ENCODE measurements at places on chromosomes 5 and 9.

- no peak for DNase-seq
Observed at GRCh38 chr9:127706836-127707241, at the start of gene CFAP157. CFAP157 (plus strand) TSS chr9:127706988; CDS start chr9:127707032, 44 bp downstream.

- DNase-seq, result no peak
Observed at GRCh38 chr5:3843706-3844105, 248.1 kb downstream of the IRX1 start.

GRCh38 chr9:16029046-16029615, 476.3 kb downstream of the CCDC171 start:
- DNase-seq, result no peak

- DNase-seq, result no peak
Observed at GRCh38 chr5:35771839-35772238, 84.9 kb upstream of the IL7R start.

- no peak for DNase-seq
Observed at GRCh38 chr5:113243349-113243664, 191.5 kb downstream of the TSSK1B start.

DNA sequence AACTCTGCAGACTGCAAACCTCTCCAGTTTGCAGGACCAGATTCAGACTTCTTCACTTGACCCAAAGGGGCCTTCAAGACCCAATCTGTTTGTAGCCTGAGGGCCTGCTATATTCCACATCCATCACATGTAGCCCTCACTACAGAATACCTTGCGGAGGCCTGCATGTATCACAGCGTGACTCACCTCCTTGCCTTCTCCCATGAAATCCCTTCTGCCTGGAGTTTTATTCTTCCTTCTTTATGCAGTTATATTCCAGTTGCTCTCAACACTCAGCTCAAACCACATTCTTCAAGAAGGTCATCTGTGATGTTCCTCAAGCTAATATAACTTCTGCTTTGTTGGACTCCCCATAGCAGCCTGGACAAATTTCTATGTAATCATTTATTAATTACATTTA, 198.5 kb upstream of the PTGER4 start:
- no peak for DNase-seq

GRCh38 chr9:98457726-98458370, 202.4 kb upstream of the TBC1D2 start:
- no peak for DNase-seq

DNA sequence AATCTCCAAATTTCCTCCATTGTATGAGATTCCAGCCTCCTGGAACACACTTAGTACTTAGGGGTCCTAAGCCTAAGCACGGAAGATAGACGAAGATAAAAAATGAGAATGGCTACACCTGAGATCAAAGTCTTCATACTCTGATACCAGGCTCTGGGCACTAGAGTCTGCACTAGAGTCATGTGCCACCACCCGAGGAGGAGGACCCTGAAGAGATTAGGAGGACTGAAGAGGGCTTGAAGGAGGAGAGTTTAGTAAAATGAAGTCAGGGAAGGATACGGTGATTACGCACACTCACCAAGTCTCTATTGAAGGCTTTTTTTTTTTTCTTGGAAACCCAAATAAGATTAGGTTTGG, 573 bp upstream of the SPATA24 start:
- no peak for DNase-seq
